ENCODE measurements at places on chromosomes 2 and 18.

DNA sequence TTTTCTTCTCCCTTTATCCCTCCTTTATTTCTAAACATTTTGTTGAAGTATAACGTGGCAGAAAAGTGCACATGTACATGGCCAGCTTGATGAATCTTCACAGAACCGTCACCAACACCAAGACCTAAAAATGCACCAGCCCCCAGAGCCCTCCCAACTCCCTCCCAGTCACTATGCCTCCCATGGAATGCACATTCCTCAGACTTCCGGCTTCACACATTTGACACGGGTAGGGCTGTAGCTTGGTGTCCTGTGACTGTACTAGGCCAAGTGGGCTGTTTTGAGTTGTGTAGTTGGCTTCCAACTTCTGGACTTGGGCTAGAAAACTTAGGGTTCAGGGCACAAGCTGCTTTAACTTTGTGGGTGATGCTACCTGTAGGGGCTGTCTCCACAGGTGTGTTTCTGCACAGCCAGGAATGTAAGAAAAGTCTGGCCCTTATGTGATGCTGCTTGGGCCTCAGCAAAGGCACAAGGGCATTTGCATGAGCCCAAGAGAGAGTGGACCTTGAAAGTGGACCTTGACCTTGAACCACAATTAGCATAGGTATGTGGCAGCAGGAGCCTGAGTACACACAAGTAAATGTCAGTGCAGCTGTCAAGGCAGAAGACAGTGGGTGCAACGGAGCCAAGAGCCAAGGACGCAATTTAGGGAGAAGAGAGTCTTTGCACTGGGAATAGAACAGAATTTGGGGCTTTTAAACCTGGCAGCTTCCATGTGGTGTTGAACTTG lies 78.4 kb downstream of the SEPTIN10 start:
- no peak for DNase-seq

DNA sequence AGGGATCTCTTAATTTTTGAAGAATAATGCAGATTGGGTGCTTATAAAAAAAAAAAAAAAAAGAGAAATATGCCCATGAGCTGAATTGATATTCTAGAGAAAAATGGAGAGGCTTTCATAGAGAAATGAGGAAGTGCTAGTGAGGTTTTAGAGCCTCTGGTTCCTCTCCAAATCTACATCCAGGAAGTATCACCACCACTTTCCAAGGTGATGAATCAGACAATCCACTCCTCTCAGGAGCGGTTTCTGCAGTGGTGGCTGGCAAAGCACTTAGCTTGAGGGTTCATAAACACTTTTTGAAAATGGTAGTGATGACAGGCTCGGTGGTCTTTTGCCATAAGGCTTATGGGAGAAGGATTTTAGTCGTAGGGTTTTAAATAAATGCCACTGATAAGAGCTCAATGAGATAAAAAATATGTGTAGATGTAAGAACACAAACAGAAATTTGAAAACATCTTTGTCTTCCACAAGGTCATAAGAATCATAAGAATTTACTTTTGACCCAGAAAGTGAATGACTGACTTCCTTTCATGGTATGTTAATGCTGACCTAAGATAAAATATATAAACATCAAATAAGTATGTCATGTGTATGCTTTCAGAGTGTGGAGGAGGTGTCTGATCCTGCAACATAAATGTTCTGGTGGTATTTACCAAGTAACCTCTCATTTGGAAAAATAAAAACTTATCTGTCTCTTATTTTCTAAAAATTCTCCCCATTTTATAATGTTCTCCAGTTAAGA lies 42.1 kb upstream of the DSG1 start:
- no peak for DNase-seq

- DNase-seq = no peak
Observed at GRCh38 chr18:33781429-33781828, 203.4 kb downstream of the ASXL3 start.

DNA sequence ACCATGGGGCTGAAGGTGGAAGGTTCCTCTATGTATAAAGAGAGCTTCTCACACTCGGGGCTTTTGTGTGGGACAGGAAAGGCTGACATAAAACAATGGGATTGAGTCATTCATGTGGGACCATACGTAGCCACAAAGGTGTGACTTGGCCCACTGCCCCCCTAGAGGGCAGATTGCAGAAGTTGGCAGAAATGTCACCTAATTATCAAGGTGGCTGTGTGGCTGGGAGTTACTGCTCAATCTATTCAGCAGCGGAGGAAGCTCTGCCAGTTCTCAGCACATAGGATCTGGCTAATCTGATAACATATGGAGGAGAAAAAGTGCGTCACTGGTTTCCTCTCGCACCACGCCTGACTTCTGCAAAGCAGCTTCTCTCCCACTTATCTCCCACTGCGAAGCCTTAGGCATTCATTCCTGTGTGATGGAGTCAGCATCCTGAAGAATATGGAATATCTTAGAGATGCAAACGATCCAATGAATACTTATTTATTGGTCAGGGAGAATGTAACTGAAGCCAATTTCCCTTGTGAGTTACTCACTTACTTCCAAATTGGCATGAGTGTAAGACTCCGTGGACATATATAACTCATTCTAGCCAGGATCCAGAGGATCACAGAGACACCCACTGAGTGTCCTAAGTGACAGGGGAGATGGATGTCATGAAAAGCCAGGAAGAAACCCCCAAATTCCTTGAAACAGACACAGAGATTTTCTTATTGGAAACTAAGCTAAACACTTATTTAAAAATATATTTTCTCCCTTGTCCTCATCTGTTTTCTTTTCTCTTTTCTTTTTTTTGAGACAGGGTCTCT lies 344.8 kb downstream of the TGIF1 start:
- DNase-seq = no peak

DNA sequence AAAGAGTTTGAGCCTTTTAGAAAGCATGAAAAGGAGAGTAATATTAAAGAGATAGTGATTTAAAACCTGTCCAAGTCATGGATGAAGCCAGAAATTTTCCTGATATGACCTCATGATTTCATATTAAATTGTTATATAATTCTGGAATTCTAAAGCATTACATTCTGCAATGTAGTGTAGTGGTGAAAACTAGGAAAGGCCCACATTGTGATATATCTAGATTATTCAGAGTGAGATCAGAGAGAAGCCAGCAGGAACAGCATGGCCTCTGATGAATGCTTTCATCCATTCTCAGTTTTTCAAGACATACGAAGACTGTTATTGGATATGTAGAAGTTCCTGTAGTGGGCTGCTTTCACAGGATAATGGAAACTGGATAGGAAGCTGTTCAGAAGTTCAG lies 98.8 kb downstream of the LCLAT1 start:
- DNase-seq = no peak

DNA sequence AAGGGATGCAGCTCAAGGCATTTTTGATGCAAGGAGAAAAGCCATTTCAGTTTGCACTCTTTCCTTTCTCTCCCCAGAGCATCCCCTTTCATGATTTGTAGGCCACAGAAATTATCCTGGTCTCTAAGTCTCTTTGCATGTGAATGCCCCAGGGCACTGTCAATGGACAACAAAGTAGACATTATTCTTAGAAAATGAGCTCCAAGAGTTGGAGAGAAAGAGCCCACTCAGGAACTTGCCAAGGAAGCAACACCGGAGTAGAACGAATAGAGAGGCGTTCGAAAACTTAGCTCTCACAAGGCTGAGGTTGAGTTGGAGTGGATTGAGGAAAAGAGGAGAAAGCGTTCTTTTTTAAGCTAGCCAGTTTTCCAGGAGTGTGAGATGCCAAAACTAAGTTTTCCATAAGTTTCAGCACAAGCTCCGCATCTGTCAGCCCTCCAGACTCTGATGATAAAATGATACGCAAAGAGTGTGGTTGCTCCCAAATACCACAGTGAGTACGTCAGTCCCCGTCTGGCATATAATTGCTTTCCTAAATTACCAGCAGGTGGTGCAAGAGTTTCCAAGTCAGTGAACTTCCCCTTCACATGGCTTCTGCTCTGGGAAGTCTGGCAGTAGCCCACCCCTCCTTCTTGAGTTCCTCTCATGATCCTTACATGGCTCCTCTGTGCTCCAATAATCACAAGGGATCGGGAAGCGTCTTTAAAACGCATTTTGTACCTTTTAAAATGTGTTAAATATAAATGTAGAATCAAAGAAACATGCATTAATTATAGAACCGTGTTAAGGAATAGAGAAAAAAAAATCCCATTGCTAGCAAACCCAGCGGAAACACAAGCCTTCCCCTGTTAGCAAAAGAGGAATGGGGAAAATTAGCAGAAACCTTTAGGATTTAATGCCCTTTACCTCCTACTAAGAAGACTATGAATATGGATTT lies 1060.6 kb upstream of the FANCL start:
- DNase-seq = peak; percentile 38

DNA sequence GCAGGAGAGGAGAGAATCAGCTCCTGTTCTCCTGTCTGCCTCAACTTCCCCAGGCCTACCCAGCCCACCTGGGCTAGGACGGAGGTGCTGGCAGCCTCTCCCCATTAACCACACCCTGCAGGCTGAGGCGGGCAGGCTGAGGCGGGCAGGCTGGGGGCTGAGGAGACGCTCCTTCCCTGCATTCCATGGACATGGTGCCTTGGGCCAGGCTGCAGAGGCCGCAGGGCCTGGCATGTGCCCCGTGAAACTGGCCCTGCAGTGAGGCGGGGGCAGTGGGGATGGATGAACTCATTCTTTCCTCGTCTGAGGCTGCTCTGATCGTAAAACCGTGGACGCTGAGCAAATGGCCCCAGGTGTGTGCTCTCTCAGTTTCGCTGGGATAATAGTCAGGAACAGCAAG lies 84.7 kb upstream of the LAPTM4A start:
- no peak for DNase-seq

DNA sequence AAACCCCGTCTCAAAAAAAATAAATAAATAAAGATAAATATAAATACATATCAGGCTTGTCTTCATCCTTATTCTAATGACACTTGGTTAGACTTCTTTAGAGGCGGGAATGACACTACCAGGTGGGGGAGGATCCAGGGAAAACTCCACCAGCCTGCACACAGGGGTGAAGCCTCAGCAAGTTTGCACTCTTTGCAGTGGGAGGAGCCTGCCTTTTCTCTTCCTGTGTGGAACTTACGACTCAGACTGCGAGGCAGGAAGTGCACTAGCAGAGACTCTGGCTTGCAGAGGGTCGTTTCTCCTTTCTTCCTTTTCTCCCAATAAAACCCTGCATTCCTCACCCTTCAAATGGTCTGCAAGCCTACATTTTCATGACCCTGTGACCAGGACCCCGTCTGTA lies 153.6 kb upstream of the CBLN2 start:
- no peak for DNase-seq

GRCh38 chr2:157757500-157757899 lies 118.6 kb downstream of the ACVR1 start:
- DNase-seq = no peak

GRCh38 chr2:4937550-4937949 lies 754.6 kb upstream of the SOX11 start:
- DNase-seq = no peak

DNA sequence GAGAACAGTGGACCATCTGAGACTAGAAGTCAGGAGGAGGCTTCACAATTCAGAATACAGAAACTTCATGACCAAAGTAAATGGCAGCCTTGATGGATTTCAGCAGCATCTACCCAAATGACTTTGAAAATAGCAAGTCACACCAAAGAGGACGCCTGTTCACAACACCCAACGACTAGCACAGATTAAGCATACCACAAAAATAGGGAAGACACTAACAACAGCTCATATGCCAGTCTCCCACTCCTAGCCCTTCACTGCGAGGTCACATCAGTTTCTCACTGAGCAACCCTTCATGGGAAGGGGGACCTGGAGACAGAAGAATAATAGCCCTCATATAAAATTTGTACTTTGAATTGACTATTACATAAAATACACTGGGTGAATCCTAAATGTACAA lies 228.4 kb upstream of the SLC39A10 start:
- no peak for DNase-seq

GRCh38 chr18:703213-703967 lies 9.0 kb downstream of the ENOSF1 start:
- DNase-seq = no peak

DNA sequence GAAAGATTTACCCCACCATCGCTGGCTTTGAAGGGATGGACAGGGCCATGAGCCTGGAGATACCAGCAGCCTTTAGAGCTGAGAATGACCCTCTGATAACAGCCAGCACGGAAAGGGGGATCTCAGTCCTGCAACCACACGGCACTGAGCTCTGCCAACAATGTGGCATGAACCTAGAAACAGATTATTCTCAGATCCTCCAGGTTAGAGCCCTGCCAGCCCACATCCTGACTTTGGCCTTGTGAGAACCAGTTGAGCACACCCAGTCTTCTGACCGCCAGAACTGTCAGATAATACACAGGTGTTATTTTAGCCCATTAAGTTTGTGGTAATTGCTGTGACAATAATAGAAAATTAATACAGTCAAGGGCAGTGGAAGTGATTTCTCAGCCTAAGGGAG lies 9.4 kb upstream of the GNLY start:
- DNase-seq = no peak

DNA sequence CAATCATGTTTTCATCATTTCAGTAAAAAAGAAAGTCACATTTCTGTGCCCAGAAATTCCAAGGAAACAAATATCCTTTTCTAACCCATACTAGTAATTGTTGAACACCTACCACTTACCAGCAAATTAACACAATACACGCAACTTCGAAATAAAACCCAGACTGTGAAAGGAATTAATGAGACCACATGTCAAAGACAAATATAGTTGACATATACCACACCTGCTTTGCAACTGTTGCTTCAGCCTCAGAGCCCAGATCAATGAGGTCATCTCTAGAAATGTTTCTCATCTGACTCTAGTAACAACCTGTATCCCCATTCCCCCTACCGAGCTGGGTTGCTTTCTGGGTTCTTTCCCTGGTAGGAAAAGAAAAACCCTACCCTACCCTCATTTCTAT lies 52.6 kb downstream of the TRIP12 start:
- DNase-seq = no peak

- DNase-seq = no peak
Observed at GRCh38 chr18:46920067-46920466, 2.7 kb downstream of the KATNAL2 start.

GRCh38 chr2:98539056-98539735 lies 69.1 kb downstream of the COA5 start:
- DNase-seq = no peak

DNA sequence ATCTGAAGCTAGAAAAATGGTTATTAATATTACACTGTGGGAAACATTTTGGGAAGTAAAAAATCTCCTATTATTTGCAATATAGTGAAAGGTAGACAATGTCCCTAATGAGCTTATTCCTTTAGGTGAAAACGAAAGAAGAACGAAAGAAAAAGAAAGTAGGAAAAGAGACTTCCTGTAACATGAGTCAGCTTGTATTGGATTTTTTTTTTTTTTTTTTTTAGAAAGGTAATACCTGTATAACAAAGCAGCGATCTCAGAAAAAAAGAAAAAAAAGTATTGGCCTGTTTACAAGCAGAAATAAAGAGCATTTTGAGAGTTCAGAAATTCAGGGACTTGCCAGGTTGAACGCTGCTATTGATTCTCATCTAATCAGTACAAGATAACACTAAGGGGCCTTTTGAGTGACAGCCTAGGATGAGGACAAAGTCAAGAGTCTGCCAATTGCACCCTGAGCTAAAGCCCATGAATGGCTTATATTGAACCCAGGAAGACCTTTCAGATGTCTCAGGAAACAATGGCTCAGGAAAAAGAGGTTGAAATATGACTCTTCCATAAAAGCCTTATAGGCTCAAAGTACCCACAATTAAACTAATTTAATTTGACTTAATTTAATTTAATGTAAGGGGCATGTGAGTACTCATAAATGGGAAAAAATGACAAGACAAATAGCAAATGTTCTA lies 615.6 kb upstream of the CDH2 start:
- DNase-seq = no peak

GRCh38 chr2:73386342-73386868 lies 769 bp downstream of the ALMS1 start:
- no peak for DNase-seq

All from DMS 273 treated with DMSO at 0.1 percent for 48 hours (cell line).